ENCODE measurements at places on chromosomes 7 and 10.

GRCh38 chr7:3436746-3437145, 135.7 kb downstream of the SDK1 start:
- DNase-seq: no peak

DNA sequence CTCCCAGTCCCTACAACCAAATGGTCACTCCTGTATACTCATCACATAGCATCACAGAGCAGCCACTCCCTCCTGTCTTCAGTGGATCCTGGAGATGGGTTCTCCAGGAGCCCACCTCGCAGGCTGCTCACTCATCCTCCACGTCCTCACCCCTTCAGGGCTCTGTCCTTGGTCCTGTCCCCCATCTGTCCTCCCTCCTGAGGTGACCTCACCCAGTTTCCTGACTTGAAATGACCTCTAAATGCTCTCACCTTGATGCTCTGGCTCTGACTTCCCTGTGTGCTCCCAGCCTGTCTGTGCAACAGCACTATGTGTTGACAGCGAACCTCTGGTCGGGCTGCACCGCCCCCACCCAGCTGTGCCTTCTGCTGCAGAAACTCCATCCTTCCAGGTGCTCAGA, 2.1 kb upstream of the PPP2R2D start:
- DNase-seq: no peak

- DNase-seq: peak; percentile 24
Measured at GRCh38 chr10:92830478-92831389, 17.6 kb upstream of the EXOC6 start.

GRCh38 chr10:5858811-5859210, 30.9 kb downstream of the ANKRD16 start:
- no peak for DNase-seq

- DNase-seq: no peak
Measured at GRCh38 chr10:71623098-71623985, 96.2 kb downstream of the C10orf105 start.

GRCh38 chr10:106312087-106312486, 852.4 kb downstream of the SORCS1 start:
- DNase-seq: no peak

- DNase-seq: no peak
Measured at GRCh38 chr7:22150221-22150620, 204.5 kb upstream of the CDCA7L start.

DNA sequence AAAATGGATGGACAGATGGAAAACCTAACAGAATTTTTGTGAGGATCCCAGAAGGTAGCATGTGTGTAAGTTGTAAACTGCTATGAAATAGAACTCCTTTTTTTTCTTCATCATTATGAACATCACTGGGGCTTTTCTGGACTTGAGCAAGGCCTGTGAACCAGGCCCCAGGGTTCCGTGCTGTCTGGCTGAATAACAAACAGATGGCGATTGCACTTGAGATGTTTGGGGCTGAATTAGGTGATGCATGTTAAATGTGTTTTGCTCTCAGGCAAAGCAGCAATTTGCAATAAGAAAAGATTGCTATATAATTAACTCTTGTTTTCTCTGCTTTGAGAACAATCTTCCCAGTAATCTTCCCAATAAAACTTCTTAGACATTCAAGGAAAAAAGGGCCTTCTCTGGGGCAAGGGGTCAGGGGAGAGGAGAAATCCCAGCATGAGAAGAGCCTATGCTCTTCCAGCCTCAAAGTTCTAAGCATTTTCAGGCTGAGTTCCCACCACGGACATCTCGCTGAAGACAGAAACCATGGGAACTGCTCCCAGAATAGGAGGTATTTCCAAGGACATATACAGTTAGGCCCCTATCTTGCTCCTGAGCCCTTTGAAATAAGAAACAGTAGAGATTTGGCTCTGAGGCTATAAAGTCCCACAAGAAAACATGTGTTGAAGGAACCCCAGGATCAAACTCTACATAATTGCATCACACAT, 98.7 kb downstream of the ITIH5 start:
- no peak for DNase-seq
